ENCODE measurements at places on chromosomes 3 and 15.
A peak's percentile ranks its signal among the peaks of the same experiment; 100 is the strongest.

- DNase-seq, result peak; percentile 90
These were observed 2.9 kb downstream of the SEMA3F start for GRCh38 chr3:50157827-50158529.

DNA sequence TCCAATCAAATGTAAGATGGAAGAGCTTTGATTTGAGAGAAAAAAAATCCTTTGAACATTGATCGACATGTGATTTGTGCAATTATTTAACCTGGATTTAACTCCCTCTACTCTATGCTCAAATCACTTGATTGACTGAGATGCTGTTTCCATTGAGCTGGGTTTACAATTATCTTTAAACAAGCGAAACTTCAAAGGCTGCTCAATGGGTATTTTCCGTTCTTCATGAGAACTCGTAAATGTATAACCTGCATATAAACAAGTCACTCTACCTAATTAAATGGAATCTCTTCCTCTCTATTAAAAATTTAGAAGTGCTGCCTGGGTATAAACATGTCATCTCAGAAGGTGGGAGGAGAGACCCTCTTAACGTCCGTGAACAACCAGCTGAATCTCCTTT lies 71.9 kb downstream of the ANXA2 start:
- no peak for DNase-seq

DNA sequence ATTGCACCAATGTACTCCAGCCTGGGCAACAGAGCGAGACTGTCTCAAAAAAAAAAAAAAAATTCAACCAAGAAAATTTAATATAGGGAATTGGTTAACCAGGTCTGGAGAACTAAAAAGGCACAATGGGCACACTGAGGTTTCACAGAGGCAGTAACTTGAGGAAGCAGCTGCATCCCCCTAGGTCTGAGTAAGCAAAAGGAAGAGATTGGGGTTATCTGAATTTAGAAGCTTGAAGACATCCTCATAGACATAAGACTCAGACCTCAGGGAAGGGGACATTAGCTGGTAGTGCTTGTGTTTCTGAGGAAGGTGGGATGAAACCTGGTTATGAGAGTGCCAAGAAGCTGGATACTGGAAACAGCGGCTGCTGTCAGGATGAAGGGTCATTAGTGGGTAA lies 50.1 kb upstream of the LEKR1 start:
- DNase-seq, result no peak

DNA sequence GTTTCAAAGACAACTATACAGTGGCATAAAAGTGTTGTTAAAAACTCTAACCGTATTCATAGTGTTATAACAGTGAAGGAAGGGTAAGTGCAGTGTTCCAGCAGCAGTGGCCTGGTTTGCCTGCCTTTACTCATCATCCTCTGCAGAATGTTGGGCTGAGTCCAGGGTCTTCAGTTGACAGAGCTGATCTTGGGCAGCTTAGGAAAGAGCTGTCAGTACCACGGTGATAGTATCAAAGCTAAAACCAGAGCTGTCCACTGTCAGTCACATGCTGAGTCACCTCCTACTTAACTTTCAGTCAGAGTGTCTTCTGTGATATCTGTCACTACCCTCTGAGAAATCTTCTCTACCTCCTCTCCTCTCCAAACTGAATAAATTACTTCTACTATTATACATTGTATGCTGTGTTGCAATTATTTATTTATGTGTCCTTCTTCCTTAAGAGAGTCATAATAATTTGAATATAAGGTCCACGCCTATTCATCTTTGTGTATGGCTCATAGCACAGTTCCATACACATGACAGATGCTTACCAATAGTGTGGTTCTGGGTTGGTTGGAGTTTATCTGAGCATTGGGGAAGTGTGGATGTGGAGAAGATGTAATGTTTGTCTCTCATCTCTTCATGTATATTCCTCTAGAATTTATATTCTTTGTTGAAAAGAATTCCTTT lies 242.1 kb downstream of the ZIC1 start:
- no peak for DNase-seq

GRCh38 chr3:185992831-185993374 lies 55.1 kb upstream of the TRA2B start:
- no peak for DNase-seq

- no peak for DNase-seq
These were observed 129.0 kb upstream of the THBS1 start for GRCh38 chr15:39451871-39452270.

- no peak for DNase-seq
These were observed 317.1 kb downstream of the MEX3B start for GRCh38 chr15:81728726-81729125.

GRCh38 chr3:11610044-11610671 lies 33.6 kb downstream of the VGLL4 start:
- no peak for DNase-seq

DNA sequence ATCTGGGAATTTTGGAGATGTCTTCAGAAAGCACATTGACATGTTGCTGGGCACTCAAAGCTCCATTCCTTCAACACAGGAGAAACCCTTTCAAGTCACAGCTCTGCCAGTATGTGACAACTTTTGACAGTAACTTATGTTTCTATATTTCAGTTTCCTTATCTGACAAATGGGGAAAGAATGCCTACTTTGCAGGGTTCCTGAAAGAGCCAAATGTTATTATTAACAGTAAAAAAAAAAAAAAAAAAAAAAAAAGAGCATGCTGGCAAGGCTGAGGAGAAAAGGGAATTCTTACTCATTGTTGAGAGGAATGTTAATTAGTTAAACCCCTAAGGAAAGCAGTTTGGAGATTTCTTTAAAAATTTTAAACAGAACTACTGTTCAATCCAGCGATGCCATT lies 272.5 kb upstream of the TGFBR2 start:
- DNase-seq, result no peak

GRCh38 chr3:194373028-194373427 lies 3.5 kb upstream of the LRRC15 start:
- no peak for DNase-seq

- DNase-seq, result no peak
These were observed 29.6 kb downstream of the SST start for GRCh38 chr3:187640569-187641059.

DNA sequence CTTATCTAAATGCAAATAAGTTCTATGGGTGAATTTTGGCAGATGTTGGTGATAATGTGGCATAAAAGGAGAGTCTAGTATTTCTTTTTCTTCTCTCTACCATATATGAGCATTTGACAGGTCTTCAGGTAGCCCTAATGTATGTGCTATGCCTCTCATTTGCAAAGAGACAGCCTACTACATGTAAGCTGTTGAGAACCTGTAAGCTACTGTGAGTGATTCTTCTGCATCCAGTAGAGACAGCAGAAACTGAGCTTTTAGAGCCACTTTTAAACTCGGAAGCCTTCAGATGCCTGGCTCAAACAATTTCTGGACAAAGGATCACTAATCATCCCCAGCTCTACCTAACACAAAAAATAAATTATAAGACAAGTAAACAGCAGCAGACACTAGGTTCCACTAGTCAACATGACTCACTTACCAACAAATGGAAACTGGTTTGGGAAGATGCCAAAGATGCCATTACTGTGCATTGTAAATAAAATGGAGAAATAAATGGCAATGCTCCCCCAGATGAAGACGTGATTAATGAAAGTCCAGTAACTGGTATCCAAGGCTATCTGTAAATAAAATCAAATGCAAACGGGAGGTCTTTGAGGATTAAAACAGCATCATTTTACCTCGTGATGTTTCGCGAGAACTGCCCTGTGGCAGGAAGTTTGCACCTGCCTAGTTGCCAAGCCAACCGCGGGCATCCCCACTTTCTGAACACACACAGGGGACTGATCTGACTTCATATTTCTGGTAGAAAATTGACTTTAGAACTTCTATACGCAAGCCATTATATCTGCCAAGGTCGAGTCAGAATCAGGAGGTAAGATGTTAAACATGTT lies 245.3 kb downstream of the DTWD1 start:
- peak; percentile 23 for DNase-seq

GRCh38 chr15:89822951-89823711 lies 8.5 kb upstream of the ANPEP start:
- no peak for DNase-seq

- no peak for DNase-seq
These were observed 945.1 kb downstream of the ROBO1 start for GRCh38 chr3:78822726-78823125.

GRCh38 chr3:63980019-63980418 lies 43.3 kb downstream of the PSMD6 start:
- no peak for DNase-seq

DNA sequence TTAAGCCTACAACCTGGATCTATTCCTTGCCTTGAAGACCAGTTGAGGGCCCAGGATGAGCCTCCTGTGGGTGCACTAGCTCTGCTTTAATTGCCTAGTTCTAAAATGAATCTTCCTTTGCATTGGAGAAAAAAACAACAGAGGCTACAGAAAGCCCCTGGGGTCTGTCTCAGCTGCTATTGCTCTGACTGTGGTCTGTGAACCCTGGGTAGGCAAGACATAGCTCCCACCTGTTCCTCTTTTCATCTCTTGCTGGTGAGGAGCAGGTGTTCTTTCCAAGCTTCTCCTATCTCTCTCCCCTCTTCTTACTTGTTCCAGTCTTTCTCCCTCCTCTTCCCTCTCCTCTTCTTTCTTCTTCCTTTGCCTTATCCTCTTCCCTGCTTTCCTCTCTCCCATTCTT lies 28.8 kb downstream of the RBP2 start:
- no peak for DNase-seq

- DNase-seq, result peak; percentile 59
These were observed 6.8 kb downstream of the RARRES1 start for GRCh38 chr3:158725348-158726011.

DNA sequence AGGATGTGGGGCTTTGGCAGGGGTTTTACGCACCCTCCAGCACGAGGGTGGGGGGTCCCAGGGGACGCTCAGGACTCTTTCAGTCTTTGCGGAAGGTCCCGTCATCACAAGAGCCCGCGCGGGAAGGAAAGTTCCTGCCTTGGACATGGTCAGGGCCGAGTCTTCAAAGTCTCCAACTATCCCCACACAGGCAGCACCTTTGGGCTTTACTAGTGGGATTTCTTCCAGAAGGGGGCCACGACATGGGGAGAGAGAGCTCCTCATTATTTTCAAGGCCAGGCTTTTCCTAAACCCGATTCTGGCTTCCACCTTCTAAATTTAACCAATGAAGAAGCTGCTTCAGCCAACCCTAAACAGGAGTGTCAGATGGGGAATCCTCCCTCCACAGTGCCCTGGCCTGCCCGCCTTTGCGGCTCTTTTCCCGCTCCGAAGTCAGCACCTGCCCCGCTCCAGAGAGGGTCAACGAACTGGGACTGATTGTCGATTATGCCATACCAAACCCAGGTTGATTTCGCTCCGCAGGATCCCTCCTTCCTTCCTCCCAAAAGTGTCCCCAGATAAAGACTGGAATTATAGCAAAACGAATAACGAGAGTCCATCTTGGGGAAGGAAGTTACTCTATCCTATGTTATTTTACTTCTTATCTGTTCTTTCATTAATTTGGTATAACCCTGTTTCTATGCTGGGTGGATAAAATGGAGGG lies 11.0 kb downstream of the SHOX2 start:
- no peak for DNase-seq

DNA sequence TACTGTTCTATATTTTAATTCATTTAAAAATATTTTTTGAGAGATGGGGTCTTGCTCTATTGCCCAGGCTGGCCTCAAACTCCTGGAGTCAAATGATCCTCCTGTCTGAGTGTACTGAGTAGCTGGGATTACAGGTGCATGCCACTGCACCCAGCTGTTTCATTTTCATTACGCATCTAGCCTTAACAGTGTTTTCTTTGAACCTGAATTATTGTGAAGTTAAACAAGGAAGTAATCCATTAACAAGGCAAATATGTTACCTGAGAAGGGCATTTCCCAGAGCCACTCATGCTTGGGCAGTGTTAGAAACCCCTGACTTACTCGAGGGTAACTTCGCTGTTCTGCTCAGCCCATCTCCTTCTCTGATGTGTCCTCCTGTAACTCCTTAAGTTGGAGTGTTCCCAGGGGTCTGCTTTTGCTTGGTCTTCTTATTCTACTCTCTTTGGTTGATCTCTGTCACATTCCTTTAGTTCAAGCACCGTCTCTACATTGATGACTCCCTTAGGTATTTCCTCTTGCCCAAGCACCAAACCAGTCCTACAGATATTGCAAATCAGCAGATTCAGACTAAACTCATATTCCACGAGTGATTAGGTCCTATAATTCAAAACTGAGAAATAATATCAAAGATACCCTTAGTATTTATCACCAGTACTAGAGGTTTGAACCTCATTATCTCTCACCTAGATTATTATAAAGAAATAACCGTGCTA lies 107.9 kb downstream of the STAC start:
- no peak for DNase-seq

- no peak for DNase-seq
These were observed 25.4 kb downstream of the ALS2CL start for GRCh38 chr3:46668116-46668515.

DNA sequence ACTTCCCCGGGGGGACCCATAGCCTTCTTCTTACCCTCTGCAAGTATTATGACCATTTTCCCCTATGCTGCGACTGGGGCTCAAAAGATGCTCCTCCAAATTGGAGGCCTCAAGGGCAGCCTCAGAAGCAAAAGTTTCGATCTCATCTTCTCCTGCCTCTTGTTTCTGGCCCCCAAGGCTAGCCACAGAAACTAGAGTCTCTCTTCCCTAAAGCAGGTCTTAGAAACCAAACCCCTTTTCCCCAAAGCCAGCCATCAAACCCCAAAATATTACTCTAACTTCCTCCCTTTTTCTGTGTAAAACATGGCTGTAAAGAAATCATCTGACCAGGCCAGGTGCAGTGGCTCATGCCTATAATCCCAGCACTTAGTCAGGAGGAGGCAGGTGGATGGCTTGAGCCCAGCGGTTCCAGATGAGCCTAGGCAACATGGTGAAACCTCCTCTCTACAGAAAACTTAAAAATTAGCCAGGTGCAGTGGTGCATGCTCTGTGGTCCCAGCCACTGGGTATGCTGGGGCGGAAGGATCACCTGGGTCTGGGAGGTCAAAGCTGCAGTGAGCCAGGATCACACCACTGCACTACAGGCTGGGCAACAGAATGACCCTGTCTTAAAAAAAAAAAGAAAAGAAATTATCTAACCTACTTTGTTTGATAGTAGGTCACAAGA lies 36.7 kb upstream of the MFGE8 start:
- DNase-seq, result no peak

- peak; percentile 72 for DNase-seq
These were observed 228.0 kb upstream of the ADAMTS9 start for GRCh38 chr3:64915778-64916177.

DNA sequence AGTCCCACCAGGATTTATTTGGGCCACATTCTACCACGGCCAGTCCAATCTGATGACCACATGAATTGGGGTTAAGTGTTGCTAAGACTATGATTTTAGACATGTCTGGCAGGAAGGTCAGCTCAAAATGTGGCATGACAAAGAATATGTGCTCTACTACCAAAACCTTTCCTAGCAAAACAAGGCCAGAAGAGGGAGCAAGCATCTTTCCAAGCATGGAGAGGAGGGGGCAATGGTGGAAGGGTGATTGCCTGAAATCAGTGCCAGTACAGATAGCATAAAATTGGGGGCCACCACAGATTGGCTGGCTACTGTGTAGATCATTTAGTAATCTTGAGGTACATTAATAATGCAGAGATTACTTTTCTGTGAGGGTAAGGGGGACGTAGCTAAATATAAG lies 43.2 kb downstream of the TMEM39A start:
- DNase-seq, result no peak

DNA sequence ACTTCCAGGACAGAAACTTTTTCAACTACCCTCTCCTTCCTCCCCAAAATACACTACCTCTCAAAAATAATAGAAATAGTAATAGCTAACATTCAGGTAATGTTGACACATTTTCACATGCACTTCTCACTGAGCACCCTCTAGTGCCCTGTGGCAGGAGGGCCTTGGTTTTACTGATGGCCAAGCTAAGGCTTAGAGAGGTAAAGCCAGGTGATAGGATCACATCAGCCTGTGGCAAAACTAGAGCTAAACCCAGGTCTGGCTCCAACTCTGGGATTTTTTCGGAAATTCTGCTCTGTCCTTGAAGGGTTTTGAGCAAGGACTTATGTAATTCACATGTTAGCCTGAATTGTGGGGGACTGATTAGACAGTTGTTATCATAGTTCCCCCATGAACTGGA lies 922 bp upstream of the TAMM41 start:
- peak; percentile 18 for DNase-seq

All from foreskin keratinocyte (primary cell).